ENCODE measurements at places on chromosomes 2 and 18.

DNA sequence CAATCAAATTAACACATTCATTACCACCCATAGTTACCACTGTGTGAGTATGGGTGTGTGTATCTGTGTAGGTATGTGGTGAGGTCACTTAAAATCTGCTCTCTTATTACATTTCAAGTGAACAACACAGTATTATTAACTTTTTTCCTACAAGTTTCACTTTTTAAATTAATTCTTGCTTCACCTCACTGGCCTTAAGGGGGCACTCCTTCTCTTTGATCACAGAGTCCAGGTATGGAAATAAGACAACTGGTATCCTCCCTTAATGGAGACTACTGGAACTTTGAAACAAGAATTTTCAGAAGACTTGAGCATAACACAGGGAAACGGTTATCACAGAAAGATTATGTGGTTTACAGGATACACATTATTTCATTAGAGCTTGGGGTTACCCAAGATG is 255.8 kb downstream of the ASXL3 start:
- no peak for DNase-seq

GRCh38 chr2:12817870-12818269 is 101.1 kb downstream of the TRIB2 start:
- no peak for DNase-seq

DNA sequence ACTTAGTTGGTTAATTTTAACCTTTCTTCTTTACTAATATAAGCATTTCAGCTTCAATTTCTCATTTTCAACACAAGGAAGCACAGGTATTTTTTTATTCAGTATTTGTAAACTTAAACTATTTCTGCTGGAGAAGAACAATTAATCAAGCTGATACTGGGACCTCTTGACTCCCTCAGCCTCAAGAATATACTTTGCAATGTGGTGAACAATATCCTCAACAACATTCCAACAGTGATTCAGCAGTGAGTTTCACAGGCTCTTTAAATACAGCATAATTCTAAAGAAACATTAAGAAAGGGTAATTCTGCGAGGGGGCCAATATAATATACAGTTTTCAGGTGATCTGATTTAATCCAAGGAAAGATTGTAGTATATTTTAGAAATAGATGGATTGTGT is 10.0 kb downstream of the RAPGEF4 start:
- DNase-seq, result no peak

DNA sequence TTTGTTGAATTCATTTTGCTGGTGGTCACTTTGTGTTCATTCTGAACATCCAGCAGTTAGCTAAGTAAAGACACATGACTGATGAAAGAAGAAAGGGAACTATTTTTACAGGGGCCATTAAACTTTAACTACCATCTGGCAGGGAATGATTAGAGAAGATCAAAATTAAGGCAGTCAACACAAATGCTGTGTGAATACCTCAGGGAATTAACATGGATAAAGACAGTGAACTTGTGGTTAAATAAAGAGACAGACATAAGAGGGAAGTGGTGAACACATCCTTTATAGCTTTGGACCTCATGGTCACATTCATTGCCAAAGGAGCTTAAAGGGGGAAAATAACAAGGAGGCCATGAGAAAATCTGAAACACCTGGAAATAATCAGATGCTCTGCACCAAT is 52.6 kb upstream of the ATP5MC3 start:
- DNase-seq, result no peak

DNA sequence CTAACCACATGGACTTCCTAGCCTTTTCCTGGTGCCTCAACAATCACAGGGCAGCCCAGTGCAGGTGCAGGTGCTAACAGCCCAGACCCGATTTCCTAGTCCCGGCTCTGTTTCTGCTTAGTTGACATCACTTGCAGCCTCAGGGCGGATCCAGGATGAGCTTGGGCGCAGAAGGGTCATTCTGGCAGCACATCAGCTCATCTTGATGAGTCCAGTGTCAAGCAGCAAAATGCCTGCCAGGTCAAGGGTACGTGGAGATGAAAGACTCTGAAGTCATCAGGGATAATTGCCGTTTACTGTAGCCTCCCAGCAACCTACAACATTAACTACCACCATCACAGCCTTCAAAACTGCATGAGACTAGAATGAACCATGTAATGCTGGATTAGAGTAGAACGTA is 39.4 kb upstream of the EFHD1 start:
- DNase-seq, result no peak

DNA sequence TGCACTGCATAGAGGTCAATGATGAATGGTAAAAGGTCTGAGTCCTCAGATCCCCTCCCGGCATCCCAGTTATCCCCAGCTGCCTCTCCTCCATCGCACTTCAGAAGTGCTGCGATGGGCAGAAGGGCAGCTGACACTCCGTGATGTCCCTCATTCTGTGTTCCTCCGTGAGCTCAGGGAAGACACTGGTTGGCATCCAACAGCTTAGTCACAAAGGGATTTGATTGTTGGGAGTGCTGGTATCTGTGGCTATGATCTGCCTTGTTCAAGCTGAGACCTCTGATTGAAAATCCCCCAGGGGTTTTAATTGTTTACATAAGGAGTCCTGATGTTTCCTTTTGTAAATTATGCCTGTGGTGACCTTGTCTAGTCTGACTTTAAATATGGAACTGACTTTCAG is 19.0 kb upstream of the SAG start:
- peak; percentile 35 for DNase-seq

GRCh38 chr2:122328816-122329215 is 573.4 kb downstream of the TSN start:
- no peak for DNase-seq

- DNase-seq, result no peak
Measured at GRCh38 chr18:58980991-58981390, 116.3 kb downstream of the ZNF532 start.

- DNase-seq, result no peak
Measured at GRCh38 chr18:59386909-59387686, 28.0 kb upstream of the LMAN1 start.

DNA sequence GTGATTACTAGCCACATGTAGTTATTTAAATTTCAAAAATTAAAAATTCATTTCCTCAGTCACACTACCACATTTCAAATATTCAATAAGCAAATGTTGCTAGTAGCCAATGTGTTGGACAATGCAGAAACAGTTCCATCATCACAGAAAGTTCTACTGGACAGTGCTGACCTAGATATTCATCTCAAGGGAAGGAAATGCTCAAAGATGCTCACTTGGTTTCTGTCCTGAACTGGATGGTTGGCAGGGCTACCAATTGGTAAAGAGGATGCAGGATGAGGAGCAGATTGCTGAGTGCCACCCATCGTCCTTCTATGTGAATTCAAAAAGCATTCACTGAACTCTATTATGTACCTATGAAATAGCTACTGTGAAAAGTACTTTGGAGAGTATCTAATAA is 6.0 kb upstream of the UBXN2A start:
- no peak for DNase-seq

GRCh38 chr2:204033611-204034495 is 97.3 kb downstream of the ICOS start:
- DNase-seq, result no peak

GRCh38 chr18:44232500-44232899 is 448.2 kb upstream of the SETBP1 start:
- DNase-seq, result no peak

GRCh38 chr2:135225781-135226180 is 173.7 kb downstream of the RAB3GAP1 start:
- no peak for DNase-seq

DNA sequence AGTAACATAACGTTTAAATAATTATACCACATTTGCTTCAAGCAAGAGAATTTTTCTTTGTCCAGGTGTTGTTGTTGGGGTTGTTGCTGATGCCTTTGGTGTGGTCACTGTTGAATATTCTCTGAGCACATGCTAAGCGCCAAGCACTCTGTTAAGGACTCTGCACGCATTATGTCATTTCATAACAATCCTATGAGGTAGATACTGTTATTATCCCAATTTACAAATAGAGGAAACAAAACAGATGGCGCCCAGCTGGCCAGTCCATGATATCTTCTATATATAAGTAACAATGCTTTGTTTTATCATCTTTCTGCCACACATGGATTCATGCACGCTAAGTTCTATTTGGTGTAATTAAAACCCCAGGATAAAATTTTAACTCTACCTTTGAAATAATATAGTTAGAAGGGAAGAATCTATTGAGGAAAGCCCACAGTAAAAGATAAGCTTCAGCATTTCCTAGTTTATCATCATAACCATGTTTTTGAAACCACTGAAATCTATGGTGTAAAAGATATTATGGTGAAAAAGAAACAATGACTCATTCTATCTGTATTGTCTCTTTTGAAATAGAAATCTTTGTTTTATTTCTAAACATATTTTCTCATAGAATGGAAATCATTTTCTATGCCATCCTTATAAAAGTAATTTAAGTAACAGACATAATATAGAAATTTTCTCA is 199.7 kb downstream of the PID1 start:
- no peak for DNase-seq

GRCh38 chr18:13474907-13475545 is 251.3 kb downstream of the FAM210A start:
- DNase-seq, result no peak

DNA sequence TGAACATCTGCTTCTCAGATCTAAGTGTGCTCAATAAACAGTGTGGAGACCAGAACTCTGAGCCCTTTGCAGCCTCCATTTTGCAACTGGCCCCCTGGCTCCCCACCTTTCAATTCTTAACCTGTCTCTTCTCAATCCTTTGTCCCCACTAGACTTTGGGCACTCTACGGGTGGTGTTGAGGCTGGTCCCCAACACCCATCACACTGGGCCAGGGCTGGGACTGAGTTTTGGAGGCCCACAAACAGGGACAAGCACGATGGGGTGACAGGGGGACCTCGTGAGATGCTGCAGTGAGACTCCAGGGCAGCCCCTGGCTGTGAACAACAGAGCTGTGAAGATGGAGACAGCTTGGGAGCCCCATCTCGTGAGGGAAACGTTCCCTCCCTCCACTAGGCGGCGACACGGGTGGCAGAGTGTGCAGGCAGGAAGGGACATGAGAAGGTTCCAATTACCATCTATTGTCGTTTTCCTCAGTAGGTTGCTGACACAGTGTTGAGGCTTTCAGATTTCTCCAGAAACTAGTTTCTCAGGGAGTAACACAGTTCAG is 1.2 kb downstream of the ANKMY1 start:
- DNase-seq, result no peak

DNA sequence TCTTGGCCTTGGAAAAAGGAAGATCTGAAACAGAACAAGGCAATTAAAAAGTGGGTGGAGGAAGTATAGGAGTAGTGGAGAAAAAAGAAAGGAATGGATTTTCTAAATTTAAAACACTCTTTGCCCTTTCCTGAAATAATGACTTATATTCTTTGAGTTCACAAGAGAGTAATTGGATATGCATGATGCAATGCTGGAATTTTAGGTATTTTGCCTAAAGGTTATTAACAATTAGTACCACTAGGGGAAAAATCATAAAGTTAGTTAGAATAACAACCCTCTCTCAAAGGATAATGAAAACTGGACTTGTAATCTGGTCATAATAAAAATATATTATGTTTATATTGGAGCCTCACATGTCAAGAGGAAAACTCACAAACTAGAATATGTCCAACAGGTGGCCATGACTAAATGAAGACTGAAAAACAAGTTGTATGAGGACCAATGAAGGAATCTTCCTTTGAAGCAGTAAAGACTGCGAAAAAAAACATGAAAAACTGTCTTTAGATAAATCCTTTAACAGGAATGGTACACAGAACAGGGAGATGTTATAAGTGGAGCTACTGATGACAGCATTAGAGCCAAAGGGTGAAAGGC is 281.8 kb downstream of the NCKAP5 start:
- DNase-seq, result no peak

GRCh38 chr2:158412206-158412605 is 44.3 kb downstream of the CCDC148 start:
- DNase-seq, result no peak
